ENCODE measurements at places on chromosomes 16 and 17.

GRCh38 chr16:68481636-68482035 lies 33.3 kb upstream of the SMPD3 start:
- no peak for DNase-seq

DNA sequence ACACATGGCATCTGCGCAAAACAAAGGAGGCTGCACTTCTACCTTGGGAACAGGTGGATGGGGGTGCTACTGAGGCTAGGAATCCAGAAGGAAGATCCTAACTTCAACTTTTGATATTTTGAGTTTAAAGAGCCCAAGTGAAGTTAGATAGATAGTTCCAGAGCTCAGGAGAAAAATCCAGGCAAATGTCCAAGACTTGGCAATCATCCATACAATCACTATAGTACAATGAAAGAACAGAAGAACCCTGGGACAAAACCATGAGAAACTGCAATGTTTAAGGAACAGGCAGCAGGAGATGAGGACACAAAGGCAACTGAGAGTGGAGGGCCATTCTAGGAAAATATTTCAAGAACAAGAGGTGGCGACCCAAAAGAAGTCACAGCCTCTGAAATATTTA lies 12.4 kb downstream of the CDYL2 start:
- no peak for DNase-seq

DNA sequence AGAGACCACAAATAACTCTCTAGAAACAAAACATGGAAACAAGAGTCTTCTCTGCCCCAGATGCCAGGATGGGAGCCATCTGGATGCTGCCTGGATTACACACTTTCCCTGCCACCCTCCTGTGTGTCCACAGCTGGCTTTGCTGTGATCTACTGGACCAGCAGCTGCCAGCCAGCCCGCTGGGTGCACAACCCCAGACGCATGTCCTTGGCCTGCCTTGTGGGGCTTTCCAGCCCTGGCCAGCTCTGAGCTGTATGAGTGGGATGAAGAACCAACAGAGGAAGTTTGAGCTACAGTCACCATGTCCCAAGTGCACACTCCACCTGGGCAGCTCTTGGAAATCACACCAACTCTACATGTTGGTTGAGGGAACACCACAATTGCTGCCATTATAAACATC lies 57.0 kb upstream of the TNRC6C start:
- no peak for DNase-seq

GRCh38 chr17:50207315-50207714 lies 5.9 kb upstream of the COL1A1 start:
- DNase-seq: no peak

DNA sequence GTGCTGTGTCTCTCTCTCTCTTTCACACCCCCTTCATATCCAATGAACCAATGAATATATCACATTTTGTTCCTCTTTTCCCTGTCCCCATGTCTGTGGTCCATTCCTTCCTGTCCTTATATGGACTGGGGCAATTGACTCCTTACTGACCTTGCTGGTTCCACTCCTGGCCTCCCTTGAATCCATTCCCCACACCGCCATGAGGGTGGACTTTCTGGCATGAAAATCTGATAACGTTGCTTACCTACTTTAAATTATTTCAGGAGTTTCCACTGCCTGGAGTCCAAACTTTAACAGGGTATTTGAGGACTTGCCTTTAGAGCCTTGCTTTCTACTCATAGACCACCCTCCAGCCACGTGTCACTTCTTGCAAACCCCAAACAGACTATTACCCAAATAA lies 12.1 kb upstream of the ARHGAP17 start:
- no peak for DNase-seq

DNA sequence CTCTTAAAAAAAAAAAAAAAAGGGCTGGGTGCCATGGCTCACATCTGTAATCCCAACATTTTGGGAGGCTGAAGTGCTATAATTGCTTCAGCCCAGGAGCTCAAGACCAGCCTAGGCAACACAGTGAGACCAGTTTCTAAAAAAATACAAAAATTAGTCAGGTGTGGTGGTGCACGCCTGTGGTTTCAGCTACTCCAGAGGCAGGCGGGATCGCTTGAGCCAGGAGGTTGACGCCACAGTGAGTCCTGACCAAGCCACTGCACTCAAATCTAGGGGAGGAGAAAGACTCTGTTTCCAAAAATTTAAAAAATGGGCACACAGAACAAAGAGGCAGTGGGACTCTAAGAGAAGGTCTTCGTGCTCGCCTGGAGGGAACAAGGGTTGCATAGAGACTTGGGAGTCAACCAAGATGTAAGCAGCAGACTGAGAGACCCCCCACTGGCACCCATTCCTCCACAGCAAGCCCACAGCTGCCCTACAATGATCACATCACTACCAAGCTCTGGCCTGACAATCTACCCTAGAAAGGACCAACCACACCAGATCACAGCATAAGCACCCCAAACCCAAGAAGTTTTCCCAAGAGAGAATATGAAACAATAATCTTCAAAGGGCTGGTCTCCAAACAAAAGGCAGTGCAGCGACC lies 121.6 kb downstream of the ANKRD11 start:
- no peak for DNase-seq
